ENCODE measurements at places on chromosomes 7 and 10.

GRCh38 chr10:110897184-110897583 lies 21.8 kb downstream of the BBIP1 start:
- no peak for DNase-seq

DNA sequence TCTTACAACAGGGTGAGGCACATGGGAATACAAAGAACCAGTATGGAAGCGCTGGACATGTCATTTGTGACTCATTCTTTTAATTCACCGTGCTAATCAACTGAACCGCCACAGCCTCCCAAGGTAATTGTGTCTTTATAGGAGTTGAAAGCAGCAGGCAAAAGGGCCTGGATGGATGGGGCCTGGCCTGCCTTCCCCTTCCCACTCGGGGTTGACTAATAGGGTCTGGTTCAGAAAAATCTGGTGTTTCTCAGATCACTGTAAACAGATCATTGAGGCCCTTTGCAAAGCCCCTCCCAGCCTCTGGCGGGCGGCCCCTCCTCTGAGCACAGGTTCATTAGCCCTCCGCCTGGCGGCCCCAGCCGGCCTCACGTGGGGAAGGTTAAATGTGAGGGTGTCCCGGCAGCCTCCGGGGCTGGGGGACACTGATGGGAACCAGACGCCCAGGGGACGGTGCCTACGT lies 100.8 kb downstream of the EBF3 start:
- no peak for DNase-seq

DNA sequence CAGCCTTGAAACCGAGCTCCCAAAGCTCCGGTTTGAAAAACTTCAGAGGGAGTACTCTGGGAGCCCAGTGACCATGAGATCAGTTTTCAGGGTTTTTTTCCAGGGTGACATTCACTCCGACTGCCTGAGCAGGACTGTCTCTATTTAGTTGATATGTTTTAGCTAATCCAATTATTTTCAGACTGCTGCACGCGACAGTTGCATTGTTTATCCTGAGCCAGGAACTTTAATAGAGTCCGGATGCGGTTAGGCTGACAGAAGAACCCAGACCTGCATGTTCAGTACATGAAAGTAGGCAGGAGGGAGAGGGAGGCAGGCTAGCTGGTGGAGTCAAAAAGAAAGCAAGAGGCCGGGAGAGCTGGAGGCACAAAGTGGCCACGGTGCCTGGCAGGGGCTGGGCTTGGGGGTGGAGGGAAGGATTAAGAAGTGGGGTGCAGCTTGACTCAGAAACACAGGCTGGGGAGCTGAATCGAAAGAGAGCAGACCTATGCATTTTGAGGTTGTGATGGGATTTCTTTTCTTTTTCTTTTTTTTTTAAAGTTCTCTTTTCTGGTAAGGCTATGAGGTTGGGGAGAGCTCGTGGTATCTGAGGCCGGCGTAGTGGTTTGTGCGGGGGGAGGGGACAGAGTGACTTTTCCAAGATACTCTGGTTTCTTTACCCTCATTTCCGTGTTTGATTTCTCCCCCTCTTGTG lies 5.7 kb downstream of the GATA3 start:
- no peak for DNase-seq

- no peak for DNase-seq
These were observed 26.5 kb downstream of the RNF32 start for GRCh38 chr7:156667110-156667426.

GRCh38 chr10:69890065-69890847 lies 88.5 kb downstream of the COL13A1 start:
- DNase-seq: no peak

DNA sequence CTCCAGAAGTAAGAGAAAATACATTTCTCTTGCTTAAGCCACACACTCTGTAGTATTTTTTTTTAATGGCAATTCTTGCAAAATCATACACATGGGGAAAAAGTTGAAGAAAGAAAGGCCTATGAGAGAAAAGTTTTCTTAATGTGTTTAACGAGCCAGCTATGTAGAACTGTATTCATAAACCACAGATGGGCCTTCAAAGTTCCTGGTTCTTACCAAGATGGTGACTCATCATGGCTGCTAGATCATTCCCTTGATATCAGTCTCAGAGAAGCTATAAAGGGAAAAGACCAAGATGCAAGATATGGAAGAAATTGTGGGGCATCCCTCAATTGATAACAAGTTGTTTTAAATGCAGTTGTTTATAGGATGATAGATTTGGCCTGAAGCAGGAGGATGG lies 992.7 kb upstream of the MBL2 start:
- no peak for DNase-seq

GRCh38 chr10:125144206-125144605 lies 16.2 kb downstream of the CTBP2 start:
- DNase-seq: no peak

DNA sequence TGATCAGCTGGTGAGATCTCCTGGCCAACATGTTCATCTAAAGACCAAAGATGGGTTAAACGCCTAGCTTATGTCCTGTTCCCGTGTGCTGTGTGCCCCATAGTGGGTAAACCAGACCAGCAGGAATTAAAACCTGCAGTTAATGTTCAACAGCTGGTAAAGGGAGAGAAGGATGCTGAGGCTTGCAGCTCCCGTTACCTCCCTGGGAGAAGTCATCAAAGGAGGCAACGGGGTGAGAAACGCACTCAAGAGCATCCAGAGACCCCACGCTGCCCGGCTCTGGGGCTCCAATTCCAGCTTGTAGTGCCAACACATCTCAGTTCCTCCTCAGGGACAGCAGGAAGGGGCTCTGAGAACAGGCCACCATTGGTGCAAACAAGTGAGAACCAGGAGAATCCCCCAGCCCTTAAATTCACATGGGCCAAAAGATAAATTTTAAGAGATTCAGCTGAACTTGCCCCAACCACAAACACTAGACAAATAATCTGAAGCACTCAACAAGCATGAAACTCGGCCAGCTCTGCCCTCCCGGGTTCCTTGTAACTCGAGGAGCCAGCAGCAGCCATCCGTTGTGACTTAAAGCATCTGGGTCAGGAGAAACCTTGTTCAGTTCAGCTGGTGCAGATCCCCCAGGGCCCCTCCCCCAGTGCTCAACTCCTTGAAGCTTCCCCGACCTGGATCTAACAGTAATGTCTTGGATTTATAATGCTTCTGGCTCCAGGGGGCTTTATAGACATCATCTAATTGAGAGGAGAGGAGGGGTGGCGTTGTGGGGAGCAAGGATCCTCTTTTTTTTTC lies 29.4 kb downstream of the FAM241B start:
- DNase-seq: no peak

DNA sequence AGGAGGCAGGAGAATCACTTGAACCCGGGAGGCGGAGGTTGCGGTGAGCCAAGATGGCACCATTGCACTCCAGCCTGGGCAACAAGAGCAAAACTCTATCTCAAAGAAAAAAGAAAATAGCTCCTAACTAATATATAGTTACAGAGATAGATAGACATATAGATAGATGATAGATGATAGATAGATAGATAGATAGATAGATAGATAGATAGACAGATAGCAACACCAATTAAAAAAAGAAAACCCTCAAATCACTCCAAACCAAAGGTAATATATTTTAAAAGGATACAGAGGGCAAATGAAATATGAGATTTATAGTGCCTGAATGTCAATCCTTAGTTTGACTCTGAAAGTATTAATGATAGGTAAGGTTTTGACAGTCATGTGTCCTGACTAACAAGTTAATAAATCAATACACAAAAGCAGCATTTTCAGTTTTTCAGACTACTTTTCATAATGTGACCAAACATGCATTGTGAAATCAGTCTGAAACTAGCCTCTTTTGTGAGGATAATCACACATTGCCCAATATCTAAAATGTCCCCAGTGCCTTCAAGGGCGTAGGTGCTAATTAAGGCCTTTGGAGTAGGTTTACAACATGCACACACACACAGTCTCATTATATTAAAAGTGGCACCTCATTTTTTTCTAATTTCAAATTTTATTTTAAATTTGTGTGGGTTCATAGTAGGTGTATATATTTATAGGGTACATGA lies 61.2 kb downstream of the BPGM start:
- DNase-seq: no peak

DNA sequence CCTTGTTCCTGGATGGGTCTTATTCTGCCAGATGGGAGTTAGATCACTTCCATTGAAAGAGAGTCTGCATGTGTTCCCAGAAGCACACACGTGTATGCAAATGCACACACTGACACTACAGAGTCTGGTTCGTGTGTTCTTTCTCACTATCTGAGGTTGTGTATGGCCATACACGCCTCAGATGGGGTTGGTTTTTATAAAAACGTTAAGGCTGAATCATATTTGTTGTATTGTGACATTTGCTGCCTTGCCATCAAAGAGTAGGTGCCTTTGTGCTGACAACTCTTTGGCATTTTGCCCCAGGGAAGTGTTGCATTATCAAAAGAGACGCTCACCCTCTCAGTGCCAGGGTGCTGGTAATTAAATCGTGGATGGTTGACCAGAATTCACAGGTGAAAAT lies 37.7 kb upstream of the HDAC9 start:
- no peak for DNase-seq

- no peak for DNase-seq
These were observed 104.6 kb upstream of the GDF10 start for GRCh38 chr10:47195274-47195885.

DNA sequence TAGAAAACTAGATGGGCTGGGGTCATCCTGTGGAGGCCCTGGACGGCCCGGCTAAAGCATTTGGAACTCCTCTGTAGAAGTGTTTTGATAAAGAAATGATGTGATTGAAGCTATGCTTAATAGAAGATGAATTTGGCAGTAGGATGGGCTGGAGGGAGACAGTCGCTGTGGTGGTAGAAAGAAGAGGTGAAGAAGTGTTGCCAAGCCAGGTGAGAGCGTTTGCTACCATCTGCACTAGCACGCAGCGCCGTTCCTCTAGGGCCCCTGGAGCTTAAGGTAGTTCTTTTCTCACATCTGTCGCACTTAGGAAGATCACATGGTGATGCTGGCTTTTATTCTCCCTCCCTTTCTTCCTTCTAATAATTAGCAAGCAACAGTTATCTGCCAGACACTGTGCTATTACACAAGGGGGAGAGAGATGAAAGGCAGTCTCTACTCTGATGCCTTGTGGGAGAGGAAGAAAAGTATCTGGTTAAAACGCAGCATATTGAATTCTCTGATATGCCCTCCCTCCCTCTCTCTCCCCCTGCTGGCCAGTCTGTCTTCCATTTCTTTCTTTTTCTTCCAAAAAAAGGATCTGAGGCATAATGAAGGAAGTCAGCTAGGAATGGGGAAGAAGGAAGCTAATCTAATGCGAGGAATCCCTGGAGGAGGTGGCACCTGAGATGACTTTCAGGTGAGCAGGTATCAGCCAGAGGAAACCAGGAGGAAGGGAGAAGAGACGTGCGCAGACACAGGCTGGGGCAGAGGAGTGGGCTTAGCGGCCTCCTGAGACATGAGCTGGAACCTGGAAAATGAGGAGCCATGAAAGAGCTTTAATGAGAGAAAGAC lies 162.3 kb upstream of the KLF14 start:
- DNase-seq: no peak

Data from femur (tissue), 1 donor.